Heart right ventricle (tissue), 16 donors: ENCODE measurements at places on chromosomes 7 and 10. TPM values are rescaled to one million over a fixed set of nuclear protein-coding genes. Genes with fewer than 3 reads are reported as not detected.
A peak's percentile ranks its signal among the peaks of the same experiment; 100 is the strongest.

The NIPSNAP2 gene
- 373 TPM for total RNA-seq

The HOXA6 gene
- total RNA-seq = not detected

The SYNPO2L gene
- total RNA-seq = 833 TPM

GRCh38 chr10:16673443-16673842 lies 143.8 kb downstream of the RSU1 start:
- DNase-seq = no peak

DNA sequence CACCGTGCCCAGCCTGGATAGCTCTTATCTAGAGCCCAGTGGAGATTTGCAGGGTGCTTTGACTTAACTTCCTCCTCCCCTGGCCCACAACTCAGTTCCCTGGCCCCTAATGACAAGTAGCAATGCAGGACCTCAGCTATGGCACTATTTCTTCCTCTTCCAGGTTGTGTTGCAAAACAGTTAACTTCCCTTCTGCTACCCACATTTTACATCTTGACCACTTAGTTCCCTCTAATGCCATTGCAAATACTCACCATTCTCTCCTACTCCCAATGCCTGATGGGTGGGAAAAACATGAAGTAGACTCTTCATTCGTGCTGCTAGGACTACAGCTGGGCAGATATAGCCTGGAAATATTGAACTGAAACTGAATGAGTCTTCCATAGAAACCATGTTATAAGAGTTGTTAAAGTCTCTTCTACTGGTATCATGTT lies 39.1 kb upstream of the FGL2 start:
- DNase-seq = no peak

DNA sequence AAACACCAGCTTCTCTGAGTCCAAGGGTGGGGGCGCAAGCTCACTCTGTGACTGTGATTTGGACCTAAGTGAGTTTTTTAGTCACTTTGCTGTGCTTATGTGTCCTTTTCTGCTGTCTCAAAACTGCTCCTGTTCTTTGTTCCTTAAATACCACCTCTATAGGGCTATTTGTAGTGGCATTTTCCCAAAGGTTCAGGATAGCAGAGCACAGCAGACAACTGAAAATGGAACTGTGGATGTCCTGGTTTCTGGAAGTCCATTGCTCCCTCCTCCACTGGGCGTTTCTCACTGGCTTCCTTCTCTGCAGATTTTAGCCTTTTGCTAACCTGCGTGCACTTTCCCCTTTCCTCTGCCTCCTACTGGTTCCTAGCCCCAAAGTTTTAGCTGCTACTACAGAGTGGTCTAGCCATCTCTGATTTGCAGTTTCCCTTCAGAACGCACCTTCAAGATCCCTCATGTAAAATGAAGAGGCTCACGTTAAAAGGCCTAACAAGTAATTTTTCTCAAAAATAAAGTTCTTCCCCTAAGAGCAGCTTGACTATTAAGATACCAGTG lies 25.6 kb downstream of the BLVRA start:
- no peak for DNase-seq

DNA sequence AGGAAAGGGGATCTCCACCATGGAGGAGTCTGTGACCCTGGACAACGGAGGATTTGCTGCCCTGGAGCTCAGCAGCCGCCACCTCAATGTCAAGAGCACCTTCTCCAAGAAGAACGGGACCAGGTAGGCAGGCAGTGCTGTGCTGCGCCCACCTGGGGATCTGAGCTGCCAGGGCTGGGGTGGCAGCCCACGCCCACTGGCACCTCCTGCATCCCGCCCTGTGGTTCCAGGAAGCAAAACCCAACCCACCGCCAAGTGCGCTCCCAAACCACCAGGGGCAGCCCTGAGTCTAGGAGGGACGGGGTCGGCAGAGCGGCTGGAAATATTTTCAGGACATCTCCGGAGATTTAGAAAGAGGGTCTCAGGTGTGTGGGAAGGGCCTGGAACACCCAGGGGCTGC lies 440.3 kb upstream of the FOXK1 start:
- DNase-seq = no peak

GRCh38 chr10:110648692-110649346 lies 4.7 kb downstream of the RBM20 start:
- no peak for DNase-seq

- DNase-seq = peak; percentile 35
Measured at GRCh38 chr10:19817231-19817933, 1.1 kb downstream of the PLXDC2 start.

- no peak for DNase-seq
Measured at GRCh38 chr10:3290550-3290949, 118.0 kb upstream of the PITRM1 start.
